ENCODE measurements at places on chromosomes 1 and 21.
A peak's percentile ranks its signal among the peaks of the same experiment; 100 is the strongest.

DNA sequence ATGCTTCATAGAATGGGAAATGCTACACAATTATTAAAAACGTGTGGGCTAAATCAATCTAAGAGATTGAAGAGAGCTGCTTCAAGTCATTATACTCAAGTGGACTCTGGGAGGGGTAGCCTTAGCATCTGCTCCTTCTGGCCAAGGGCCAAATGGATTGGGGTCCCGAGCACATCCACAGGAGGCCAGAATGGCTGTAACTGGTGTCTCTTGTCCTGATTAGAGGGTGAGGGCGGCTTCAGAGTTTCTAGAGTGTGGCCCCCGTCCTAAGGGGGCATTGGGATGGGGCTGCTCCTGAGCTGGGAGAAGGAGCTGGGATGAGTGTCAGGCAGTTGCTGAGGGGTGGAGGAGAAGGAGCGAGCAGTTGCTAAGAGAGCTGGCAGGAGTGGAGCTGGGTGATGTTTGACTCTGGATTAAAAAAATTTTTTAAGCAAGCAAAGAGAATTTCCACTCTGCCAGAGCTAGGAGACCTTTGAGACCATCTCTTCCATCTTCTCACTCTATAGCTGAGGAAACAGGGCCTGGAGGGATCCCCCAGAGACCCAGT is 71.3 kb upstream of the TLR5 start:
- DNase-seq: no peak

- DNase-seq: peak; percentile 99
Observed at GRCh38 chr1:153357076-153357852, 390 bp upstream of the S100A9 start.

DNA sequence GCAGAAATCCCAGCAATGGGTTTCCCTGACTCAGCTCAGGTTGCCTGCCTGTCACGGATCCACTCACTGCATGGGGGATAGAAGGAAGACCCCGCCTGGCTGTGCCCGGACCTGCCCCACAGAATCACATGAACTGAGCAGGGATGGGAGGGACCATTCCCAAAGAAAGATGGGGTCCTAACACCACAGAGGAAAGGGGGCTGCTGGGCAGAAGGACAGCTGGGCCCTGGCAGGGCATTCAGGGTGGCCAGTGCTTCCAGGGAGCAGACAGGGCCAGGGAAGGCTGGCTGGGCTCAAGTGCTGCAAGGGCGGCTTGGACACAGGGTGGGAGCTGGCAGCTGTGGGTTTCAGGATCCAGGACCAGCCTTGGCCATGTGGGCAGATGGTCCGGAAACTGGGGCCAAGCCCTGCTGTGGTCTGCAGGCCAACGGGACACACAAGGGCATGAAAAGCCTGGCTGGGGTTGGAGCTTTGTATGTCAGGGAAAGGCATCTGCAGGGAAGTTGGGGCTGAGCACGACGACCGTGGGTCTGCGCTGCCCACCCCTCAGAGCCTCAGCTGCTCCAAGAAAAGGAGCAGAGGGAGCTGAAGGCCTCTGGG is 723.9 kb downstream of the PTPRU start:
- DNase-seq: no peak

- no peak for DNase-seq
Observed at GRCh38 chr1:214455479-214455878, 95.9 kb downstream of the PTPN14 start.

DNA sequence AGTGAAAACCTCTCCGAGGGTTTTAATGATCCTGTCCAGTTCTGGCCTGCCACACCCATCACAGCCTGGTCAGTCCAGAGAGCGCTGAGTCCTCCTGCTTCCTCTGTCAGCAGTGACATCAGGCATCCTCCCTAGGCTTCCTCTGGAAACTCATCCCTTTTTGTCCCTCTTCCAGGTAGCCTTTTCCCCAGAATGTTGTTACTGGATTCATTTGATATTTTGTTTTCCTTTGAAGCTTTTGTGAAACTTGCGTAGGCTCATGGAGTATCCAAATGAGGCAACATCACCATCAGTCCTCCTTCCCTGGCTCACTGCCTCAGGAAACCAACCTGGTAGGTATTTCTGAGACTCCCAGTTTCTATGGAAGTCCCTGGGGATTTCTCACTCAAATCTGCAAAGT is 27.0 kb upstream of the IGSF3 start:
- peak; percentile 94 for DNase-seq

DNA sequence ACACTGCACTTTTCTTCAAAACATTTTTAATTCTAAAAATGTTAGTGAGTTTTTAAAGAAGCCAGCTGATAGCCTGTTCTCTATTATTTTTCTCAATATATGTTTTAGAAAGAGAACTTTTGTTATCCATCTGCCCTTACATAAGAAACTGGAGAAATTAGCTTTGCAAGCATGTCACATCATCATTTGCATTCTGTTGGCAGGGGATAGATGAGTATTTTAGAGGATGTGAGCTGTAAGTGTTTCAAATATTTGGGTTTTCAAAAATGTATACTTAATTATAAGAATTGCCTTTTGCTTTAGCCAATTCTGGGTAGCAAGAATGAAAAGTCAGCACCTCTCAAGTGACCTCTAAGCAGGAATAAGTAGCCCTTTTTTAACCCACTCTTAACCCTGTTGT is 7.4 kb downstream of the NFIA start:
- no peak for DNase-seq

DNA sequence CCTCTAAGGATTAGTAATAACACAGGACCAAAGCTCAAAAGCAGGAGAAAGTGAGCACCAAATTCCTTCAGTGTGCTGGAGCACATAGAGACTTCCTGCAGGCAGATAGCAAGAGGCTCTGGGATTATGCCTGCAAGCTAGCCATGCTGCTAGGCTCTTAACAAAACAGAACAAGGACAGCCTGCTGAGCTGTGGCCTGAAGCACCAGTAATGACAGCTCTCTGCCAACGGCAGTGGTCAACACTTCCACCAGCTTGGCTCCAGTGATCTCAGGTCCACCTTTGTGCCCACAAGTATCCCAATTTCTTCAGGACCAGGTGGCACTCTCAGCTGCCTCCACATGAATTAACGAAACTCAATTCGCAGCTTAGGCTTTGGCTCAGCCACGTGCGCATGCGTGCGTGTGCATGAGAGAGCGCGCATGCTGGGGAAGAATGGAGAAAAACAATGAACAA is 64.2 kb downstream of the SLC45A1 start:
- DNase-seq: no peak
